ENCODE measurements at places on chromosomes 7 and 10.

DNA sequence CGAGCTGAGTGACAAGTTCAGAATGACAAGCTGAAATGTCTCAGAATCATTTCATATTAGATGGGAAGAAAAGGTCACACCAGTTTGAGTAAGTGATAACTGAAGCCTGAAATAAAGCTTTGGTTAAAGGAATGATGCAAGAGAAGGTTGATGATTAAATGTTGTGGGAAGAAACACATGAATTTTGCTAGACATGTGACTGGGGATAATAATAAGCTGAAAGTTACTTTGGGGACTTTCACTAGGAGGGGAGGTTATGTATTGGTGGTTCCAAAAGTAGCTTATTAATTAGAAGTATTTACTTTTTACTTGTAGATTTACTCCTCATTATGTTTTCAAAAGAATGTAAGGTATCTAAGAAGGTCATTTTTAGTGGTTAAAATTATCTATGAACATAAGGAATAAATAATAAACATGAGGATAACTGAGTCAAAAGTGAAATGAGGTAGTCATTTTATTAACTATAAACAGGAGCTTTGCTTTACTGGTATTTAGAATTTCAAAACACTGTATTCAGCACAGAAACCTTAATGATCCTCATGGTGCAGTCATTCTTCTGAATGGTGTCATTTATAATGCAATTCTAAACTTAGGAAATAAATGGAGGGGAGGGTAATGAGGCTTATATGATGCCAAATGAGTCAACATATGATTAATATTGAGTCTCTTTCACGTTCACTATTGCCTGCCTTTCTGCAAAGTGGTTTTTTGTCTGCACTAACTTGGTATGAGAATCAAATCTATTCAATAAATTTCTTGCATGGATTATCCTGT, 63.7 kb downstream of the PRKG1 start:
- DNase-seq: no peak

- no peak for DNase-seq
These were observed 54.6 kb downstream of the TMEM209 start for GRCh38 chr7:130150587-130150986.

- DNase-seq: no peak
These were observed 62.5 kb upstream of the PALS2 start for GRCh38 chr7:24510759-24511158.

- DNase-seq: no peak
These were observed 26.4 kb upstream of the KCNMA1 start for GRCh38 chr10:77664008-77664407.

- no peak for DNase-seq
These were observed 31.3 kb downstream of the RABGEF1 start for GRCh38 chr7:66771795-66772194.

- no peak for DNase-seq
These were observed 44.6 kb downstream of the WDR37 start for GRCh38 chr10:1100691-1101368.

DNA sequence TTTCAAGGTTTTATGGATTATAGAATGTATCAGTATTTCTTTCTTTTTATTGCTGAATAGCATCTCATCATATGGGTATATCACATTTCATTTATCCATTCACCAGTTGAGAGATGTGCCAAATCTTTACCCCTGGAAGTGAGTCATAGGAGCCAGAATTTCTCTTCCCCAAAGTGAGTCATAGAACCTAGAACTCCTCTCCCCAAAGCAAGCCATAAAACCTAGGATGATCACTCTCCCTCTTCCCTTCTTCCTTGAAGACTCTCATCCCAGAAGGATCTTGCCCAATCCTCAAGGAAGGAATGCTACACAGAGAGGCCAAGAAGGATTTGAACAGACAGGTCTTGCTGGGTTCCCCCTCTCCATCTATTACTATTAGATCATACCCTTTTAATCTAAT, 199.9 kb downstream of the EVX1 start:
- no peak for DNase-seq

GRCh38 chr7:157003445-157003755, 7.1 kb downstream of the MNX1 start:
- no peak for DNase-seq

Measured in Right ventricle myocardium inferior (tissue), 1 donor.